ENCODE measurements at places on chromosomes 5 and 9.
A peak's percentile ranks its signal among the peaks of the same experiment; 100 is the strongest.

- no peak for DNase-seq
Observed at GRCh38 chr5:29304545-29304944, 1888.9 kb upstream of the CDH6 start.

GRCh38 chr9:126151031-126151685, 175.5 kb upstream of the MVB12B start:
- DNase-seq: no peak

DNA sequence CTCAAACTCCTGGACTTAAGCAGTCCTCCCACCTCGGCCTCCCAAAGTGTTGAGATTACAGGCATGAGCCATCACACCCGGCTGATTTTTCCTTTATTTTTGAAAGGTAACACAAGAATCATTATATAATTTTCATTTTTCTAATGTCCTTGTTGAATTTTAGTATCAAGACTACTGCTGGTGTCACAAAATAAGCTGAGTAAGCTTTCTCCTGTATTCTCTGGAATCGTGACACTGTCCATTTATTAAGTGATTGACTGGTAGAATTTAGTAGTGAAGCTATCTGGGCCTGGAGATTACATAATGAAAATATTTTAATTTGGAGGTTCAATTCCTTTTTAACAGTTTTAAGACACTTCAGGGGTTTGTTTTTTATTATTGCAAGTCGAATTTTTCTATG, 9.5 kb downstream of the CDK20 start:
- DNase-seq: no peak

DNA sequence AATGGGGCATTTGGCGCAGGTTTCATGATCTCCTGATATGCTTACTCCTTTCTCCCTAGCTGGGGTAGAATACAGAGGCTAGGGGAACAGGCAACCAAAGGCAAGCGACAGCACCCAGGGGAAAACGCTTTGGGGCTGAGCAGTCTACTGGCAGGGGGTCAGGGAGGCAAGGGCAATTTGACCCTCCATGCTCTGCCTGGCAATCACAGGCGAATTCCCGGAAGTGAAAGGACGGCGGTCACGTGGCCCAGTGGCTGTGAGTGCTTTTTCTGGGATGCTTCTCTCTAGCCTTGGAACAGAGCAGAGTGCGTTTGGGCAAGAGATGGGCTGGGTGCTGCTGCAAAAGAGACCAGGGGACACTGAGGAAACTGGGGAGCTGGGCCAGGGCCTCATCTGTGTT, 5.7 kb downstream of the GPX3 start:
- no peak for DNase-seq

DNA sequence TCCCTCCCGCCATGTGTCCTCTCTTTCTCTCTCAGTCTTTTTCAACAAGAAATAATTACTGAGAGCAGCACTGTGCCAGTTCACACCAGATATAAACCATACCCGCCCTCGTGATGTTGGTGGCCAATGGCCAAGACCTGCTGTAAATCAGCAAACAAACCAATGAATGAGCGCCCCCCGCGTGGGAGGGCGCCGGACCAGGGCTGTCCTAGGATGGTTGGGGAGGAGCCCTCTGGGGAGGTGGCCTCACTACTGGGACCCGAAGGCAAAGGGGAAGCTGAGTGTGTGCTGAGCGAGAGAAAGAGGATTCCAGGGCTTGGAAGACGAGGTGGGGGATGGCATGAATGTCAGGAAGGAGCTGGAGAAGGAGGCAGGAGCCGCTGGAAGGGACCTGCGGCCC, 51.2 kb upstream of the BARHL1 start:
- no peak for DNase-seq

DNA sequence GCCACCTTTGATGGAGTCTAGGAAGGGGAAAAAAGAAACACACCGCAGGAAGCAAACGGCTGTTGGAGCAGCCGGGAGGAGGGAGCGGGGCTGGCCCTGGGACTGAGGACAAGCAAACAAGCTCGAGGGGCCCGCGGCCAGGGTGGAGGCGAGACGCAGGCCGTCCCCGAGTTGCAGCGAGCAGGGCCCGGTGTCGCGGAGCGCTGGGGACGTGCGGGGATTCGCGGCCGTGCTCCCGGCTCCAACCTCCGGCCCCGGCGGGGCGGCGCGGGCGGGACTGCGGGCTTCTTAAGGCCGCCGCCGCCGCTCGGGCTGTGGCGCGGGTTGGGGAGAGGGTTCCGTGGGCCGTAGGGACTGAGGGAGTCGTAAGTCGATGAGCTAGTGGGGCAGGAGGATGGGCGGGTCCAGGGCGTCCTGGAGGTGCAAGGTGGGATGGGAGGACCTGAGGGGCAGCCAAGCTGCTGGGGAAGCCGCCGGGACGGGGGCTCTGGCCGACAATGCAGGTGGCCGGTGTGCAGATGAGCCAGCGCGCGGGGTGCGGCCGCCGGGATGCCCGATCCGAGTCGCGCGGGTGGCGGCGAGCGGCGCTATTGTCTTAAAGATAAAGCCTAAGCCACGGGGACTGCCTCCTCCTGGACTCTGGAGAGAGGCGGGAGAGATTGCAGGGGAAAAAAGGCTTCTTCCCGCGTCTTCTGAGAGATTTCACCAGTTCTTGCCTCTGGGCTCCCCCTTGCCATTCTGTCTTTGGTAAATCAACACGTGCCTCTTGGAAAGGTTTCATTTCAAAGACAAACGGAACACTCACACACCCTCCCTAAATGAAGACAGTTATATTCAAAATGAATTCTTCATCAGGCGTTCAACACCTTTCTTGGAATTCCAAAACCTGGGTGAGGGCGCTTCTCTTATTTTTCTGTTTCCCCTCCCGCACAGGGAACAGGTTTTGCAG, 1.6 kb upstream of the HAPLN1 start:
- DNase-seq: peak; percentile 24

DNA sequence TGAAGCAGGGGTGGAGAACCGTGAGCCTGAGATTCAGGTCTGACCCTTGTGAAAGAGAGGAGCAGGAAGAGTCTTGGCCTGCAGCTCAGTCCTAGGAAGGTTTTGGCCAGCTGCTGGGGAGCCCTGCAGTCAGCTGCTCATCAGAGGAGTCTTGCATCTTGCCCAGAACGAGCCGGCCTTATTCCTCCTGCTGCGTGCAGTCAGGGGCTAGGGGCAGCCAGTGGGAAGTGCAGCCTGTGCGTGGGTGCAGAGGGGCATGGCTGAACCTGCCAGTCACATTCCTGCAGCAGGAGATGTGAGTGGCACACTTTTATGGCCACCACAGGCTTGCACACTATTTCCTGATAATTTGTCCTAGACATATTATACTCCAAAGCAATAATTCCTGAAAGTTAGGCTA, 278.7 kb downstream of the NPR3 start:
- no peak for DNase-seq

DNA sequence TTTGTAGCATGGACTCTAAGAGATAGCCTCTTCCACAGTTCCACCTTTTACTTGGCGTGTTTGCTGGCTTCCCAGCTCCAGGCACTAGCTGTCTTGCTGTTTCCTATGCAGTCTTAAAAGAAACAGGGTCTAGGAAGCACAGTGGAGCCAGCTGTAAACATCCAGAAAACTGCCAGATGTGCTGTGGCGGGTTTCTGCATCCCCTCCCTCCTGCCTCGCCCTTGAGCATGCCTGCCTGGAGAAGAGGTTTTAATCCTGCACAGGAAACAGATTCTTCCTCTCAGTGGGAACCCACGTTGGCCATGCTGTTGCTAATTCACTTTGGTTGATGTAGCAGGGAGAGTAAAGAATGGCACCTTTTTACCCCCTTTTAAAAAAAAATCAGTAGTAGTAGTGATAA, 121.3 kb downstream of the RPS23 start:
- no peak for DNase-seq

- no peak for DNase-seq
Observed at GRCh38 chr5:24747327-24747726, 102.5 kb upstream of the CDH10 start.

DNA sequence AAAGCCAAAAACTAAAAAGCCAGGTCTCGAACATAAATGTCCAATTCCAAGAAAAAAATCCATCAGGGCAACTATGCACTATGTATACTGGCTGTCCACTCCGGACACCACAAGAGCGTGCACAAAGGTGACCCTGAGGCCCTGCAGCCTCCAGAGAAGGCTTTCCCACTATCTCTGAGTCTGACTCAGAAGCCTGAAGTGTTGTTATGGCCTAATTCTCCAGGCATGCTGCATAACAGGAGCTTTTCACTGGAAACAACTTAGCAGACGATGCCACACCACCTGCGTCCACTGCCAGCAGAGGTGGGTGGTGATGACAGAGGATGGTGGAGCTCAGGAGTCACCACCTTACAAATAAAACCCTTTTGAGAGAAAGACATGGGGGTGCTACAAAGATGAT, 63.7 kb downstream of the HABP4 start:
- no peak for DNase-seq

GRCh38 chr5:150263801-150264621, 25.6 kb downstream of the CAMK2A start:
- peak; percentile 44 for DNase-seq

- no peak for DNase-seq
Observed at GRCh38 chr9:125268394-125269013, 6.9 kb downstream of the GAPVD1 start.

GRCh38 chr9:69485466-69485865, 160.5 kb downstream of the ENTREP1 start:
- no peak for DNase-seq

DNA sequence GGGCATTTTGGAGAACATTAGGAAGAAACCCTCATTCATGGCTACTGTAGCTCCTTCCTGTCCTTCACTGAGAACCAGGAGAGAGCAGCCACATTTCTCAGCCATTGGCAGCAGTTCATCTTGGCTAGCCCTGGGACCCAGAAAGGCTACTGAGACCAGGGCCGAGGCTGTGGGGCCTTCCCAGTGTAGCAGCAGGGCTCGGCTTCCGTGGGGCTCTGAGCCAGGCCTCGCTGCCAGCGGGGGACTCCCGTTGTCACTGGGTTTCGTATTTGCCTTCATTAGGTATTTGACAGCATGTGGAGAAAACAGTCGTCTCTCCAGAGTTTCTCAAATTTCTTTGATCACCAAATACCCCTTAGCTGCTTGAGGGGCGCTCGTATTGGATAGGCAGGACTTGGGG, 37.3 kb upstream of the PRDM12 start:
- DNase-seq: no peak

DNA sequence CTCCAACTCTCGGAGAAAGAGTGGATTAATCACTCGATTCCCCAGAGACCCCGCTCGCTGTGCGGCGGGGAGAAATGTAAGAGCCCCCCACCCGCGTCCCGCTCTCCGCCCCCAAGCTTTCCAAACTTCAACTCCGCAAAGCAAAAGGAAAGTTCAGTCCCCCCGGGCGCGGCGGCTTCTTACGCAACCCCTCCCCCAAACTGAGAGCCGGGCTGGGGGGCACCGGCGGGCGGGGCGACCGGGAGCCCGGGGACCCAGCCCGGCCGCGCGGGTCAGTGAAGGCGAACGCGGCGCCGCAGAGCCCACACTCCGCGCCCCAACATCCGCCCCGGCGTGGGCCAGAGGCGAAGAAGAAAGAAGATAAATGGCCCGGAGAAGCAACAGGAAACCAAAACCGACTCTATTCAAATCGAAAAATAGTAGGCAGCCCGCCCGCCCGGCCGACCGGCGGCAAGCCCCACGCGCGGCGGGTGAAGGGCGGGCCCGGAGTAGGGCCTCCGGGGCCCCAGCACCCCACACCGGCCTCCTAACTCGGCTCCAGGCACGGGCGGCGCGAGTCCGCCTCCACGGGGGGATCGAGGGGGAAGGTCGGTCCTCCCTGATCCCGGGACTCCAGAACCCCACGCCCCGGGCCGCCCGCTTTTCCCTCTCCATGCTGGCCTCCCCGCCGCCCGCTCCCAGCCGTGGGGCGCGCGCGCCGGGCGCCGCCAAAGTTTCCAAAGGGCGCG, 720 bp downstream of the NOTCH1 start:
- DNase-seq: no peak

GRCh38 chr9:81108391-81108790, 581.0 kb downstream of the TLE1 start:
- no peak for DNase-seq

- no peak for DNase-seq
Observed at GRCh38 chr5:149459891-149460290, 80.8 kb upstream of the IL17B start.

DNA sequence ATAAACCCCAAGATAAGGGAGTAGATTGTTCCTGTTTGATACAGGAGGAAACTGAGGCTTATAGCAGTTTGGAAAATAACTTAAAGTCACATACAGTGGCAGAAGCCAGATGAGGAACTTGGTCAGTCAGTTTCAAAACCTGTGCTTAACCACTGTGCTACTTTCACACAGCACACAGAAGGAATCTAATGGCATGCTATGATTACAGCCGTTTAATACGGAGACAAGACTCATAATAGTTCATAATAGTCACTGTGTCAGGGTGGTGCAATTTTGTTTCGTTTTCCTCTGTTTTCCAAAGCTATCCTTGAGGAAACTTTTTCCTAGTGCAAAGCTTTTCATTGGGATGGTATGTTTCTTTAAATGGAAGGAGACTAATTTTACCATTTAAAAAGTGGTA, 112.3 kb downstream of the GCNT1 start:
- no peak for DNase-seq

- no peak for DNase-seq
Observed at GRCh38 chr5:9599391-9599790, 30.8 kb downstream of the TAS2R1 start.

GRCh38 chr9:131534721-131535237, 3.7 kb upstream of the UCK1 start:
- DNase-seq: no peak

GRCh38 chr5:128826275-128826674, 139.0 kb upstream of the SLC27A6 start:
- DNase-seq: no peak

DNA sequence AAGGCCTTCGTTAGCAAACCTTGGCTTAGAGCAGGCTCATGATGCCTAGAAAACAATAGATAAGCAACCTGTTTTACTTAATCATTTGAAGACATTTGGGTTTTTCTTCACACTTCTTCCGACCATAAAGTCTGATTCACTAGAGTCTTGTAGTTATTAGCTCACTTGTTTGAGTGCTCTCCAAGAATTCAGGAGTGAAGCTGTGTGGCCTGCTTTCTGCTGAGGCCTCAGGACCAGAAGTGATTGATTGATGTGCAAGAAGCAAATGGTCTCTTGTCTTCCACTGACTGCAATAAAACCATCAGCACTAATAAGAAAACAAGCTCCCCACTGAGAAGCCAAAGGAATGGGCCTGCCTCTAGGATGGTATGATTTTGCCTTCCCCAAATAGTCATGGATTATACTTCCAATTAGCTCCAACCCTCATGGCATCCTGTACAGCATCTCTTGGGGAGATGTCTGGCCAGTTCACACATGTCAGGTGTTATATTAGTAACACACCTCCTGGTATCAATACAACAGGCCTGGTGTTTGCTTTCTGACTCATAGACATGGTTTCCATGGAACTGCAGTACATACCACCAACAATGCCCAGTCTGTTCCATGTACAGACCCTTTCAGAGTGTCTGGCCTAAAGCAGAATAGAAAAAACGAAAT, 317.6 kb downstream of the CWC27 start:
- DNase-seq: no peak

DNA sequence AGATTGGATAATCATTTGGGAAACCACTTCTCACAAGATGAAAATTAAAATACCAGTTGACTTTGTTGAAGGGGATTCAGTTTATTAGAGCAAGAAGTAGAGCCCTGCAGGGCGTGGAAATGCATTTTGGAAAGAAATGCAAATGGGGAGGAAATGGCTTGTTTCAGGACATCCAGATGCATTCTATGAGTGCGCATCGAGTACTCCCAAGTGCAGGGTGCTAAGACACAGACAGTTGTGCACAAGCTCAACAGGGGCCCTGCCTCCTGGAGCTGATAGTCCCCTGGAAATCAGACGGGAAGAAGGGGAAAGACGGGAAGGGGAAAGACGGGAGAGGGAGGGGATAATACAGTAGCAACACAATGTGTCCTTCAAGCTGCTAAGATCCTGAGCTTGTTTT, 64.0 kb downstream of the NSUN2 start:
- no peak for DNase-seq

Measured in AG04449 (cell line).